Cortex of kidney (tissue), 1 donor: ENCODE measurements at places on chromosomes 3 and 15.

DNA sequence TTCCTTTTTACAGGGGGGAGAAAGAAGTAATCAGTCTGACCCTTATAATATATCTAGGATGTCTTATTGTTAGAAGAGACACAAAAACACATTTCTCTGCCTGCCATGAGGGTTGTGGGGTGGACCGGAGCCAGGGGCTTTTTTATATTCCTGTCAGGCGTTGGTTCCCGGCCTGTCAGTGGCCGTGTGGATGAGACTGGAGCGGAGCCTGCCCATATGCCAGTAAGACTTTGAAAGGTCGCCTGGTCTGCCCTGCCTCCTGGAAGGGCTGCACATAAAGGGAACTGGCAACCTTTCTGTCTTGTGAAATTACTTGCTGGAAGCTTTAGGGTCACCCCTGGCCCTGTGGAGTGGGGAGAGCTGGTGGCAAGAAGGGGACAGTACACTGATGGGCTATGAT lies 34.7 kb downstream of the MAP3K13 start:
- no peak for DNase-seq

- DNase-seq, result no peak
Observed at GRCh38 chr3:159892171-159892795, 96.4 kb upstream of the IL12A start.

GRCh38 chr3:9912294-9912935 lies 4.5 kb upstream of the IL17RC start:
- DNase-seq, result no peak

DNA sequence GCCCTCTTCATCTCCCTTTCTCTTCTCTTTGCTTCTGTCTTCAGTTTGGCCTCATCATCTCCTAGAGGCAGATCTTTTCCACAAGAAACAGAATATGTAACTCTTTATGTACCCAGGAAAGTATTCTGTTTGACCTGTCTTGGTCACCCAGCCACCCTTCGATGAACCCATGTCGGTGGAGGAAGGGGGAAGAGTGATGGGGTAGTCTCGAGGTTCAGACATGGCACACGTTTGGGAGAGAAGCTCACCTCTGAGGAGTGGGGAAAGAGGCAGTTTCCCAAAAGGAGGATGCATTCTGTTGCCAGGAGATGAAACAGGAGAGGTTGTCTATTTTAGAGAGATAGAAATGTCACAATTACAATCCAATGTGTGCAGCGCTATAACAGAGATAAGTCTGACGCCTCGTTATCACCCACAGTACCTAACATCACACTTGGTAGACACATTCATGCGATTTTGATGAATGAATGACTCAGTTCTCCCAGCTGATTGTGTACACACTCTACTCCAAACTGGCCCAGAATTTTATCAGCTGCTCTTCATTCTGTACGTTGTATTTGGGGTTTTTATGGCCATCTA lies 722 bp upstream of the CCDC50 start:
- DNase-seq, result no peak

- no peak for DNase-seq
Observed at GRCh38 chr3:126907557-126907956, 75.4 kb upstream of the PLXNA1 start.

DNA sequence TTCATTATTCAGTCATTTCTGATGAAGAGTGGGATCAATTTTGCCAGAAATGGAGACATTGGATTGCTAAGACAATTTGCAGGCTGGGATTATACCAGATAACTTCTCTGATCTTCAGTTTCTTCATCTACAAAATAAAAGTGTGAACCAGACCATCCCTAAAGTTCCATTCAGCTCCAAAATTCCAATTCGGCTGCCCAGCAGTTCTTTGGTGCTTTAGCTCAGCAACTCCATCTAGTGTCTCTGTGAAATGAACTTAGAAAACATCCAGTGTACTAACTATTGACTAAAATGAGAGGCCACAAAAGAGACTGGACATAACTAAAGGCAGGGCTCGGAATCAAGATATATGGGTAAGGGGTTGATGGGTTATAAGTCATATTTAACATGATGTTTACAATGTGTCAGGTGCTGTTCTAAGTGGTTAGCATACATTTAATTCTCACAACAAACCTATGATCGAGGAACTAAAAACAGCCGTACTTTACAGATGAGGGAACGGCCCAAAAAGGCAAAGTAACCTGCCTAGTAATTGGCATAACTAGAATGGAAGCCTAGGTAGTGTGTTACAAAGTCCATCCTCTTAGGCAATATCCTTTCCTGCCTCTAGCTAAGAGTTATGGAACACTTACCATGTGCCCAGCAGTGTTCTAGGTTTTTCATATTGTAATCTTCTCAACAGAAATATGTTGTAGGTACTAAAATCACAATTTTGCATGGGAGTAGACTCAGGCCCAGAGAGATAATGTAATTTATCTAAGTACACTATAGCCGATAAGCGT lies 17.0 kb downstream of the THAP10 start:
- no peak for DNase-seq

- no peak for DNase-seq
Observed at GRCh38 chr3:99473321-99473751, 165.1 kb upstream of the COL8A1 start.

DNA sequence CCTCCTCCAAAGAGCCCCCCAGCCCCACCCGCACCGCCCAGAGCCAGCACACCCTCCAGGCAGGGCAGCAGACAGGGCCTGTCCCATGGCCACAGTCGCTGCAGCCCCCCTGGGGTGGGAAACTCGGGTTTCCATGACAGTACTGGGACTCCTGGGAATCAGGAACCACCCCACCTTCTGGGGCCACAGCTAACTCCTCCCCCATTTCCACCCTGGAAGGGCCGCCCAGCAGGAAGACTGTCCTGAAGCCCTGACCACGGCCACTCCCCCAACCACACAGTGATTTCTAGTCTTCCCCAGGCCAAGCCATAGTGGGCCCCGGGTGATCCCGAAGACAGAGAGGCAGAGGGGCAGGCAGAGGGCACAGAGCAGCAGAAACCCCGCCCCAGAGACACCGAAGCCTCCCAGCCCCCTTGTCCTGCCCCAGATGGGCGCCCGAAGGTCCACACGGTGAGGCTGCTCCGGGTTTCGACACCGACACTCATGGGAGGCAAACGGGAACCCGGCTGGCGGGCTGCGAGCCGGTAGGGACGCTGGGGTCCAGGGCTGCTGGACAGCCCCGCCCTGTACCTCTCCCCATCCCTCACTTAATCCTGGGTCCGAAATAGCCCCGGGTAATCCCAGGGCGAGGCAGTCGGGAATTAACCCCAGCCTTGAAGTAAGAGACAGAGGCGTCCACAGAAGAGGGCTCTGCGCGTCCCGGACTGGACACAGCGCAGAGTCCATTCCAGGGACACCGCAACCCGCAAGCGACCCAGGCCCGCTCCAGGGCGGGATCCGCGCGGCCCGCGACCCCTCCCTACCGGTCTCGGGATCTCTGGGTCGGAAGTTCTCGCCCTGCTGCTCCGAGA lies 138.4 kb downstream of the NUP210 start:
- DNase-seq, result no peak

DNA sequence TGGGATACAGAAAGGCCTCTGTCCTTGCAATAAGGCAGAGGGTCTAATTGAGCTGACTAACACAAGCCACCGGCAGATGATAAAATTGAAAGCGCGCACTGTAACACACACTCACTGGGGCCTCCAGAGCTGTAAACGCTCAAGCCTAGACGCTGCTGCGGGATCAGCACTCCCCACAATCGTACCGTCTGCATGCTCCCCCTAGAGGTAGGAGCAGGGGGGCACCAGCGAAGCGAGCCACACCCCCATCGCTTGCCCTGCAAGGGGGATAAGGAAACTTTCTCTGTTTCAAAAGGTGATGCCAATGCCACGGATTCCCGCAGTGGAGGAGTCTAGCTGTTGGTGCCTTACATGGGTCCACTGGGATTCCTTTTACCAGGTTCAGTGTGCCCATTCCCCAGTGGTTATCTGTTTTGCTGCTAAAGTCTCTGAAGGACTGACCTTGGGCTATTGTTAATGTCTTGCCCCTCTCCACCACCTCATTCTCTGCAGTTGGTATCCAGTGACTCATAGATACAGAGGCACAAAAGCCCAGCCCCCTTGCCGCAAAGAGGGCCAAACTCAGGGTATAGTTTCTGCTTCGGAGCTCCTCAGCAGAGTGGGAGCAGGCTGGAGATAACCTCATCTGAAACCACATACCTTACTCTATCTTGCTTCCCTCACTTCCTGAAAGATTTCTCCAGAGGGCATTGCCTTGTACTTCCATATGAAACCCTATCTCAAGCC lies 139.3 kb upstream of the KBTBD8 start:
- DNase-seq, result no peak

GRCh38 chr3:132758740-132759139 lies 36.5 kb upstream of the NPHP3 start:
- no peak for DNase-seq

- DNase-seq, result no peak
Observed at GRCh38 chr3:120130656-120131055, 36.4 kb upstream of the GSK3B start.

DNA sequence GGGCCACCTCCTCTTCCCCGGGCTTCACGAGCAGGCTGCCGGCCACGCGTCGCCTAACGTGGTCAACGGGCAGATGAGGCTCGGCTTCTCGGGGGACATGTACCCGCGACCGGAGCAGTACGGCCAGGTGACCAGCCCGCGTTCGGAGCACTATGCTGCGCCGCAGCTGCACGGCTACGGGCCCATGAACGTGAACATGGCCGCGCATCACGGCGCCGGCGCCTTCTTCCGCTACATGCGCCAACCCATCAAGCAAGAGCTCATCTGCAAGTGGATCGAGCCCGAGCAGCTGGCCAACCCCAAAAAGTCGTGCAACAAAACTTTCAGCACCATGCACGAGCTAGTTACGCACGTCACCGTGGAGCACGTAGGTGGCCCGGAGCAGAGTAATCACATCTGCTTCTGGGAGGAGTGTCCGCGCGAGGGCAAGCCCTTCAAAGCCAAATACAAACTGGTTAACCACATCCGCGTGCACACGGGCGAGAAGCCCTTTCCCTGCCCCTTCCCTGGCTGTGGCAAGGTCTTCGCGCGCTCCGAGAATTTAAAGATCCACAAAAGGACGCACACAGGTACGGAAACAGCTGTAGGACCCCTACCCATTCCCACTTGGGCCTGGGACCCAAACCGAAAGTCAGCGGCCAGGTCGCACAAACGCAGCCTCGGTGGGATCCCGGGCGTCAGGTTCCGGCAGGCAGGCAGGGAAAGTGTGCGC lies 1.5 kb downstream of the ZIC1 start:
- DNase-seq, result no peak

GRCh38 chr15:78925956-78926743 lies 18.7 kb downstream of the CTSH start:
- DNase-seq, result no peak

- no peak for DNase-seq
Observed at GRCh38 chr3:129077222-129077621, 16.6 kb downstream of the GP9 start.

- DNase-seq, result no peak
Observed at GRCh38 chr3:117509858-117510257, 800.3 kb downstream of the TUSC7 start.

DNA sequence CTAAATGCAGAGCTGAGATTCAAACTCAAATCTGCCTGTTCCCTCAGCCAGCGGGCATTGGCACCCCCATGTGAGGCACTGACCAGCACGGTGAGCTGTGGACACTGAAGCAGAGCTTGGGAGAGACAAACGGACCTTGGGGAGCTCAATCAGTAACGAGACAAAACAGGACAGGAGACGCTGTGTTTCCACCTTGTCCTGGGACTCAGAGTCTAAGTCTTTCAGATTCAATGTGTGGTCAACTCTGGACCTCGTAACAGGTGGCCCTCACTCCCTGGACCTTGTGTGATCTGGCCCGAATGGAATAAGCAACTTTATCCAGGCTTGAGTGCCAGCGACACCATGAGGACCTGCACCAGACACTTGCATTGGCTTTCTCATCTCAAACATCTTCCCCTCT lies 232.5 kb downstream of the UACA start:
- DNase-seq, result no peak

- no peak for DNase-seq
Observed at GRCh38 chr3:51671734-51672475, 853 bp downstream of the TEX264 start.

- no peak for DNase-seq
Observed at GRCh38 chr15:88894819-88895767, at the start of gene HAPLN3. TSS of gene HAPLN3 (minus strand) at chr15:88895544. CDS start at chr15:88887298, 8,246 bp downstream.

GRCh38 chr15:82828075-82828474 lies 18.6 kb downstream of the WHAMM start:
- no peak for DNase-seq

DNA sequence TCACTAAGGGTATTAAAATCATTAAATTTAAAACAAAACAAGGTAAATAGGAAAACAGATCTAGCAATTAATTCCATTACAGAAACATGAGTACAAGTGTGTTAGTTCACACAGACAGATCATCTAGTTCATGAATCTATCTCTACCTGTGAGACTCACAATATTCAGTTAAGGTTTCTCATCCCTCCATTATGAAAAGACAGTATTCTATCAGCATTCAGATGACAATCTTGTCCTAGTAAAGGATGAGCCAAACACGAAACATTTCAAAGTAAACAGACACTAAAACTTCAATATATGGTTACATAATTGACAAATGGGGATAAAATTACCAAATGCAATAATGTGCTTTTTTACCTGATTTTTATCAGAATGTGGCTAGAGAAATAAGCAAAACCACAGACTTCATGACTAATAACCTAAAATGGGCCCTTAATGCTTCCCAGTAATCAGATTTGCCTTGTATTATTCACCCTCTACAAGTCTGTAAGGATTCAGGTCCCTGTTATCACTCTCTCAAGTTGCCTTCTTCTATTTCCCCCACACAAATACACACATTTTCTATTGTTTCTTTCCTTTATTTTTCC lies 126.8 kb downstream of the DLG1 start:
- DNase-seq, result no peak

DNA sequence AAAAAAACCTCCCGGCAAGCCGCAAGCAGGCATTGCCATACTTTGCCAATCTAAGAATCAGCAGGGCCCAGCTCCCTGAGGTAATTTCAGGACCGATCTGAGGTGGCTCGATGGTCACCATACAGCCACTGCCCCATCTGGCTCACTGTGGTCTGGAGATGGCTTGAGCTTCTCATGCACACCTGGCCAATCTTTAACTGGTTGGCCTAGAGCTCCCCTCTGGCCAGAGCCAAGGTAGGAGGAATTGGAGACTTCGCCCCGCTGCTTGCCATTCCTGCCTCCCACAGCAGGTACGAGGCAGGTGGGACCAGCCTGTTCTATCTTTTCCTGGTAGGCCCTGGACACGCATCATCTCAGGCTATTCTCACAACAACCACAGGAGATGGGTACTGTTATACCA lies 10.1 kb downstream of the CYP1A2 start:
- DNase-seq, result no peak

GRCh38 chr3:13013566-13013965 lies 59.7 kb downstream of the IQSEC1 start:
- no peak for DNase-seq

DNA sequence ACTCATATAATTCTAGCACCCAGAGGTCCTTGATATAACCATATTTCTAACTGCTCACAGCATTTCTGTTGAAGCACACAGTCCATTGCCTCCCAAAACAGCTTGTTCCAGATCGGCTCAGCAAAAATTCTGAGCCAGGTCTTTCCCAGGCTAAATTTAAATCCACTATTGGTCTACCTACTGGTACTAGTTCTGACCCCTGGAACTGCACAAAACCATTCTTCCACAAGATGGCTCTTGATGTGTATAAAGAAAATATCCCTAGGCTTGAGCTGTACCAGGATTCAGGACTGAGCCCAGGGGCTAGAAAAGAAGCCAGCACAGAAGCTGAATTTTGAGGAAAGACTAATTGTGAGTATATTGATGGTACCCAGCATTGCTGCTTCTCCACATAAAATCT lies 75.4 kb upstream of the ABHD17C start:
- no peak for DNase-seq
